ENCODE measurements at places on chromosomes 1 and 21.

- no peak for DNase-seq
These were observed 669.8 kb upstream of the ADAMTS5 start for GRCh38 chr21:27636656-27637055.

DNA sequence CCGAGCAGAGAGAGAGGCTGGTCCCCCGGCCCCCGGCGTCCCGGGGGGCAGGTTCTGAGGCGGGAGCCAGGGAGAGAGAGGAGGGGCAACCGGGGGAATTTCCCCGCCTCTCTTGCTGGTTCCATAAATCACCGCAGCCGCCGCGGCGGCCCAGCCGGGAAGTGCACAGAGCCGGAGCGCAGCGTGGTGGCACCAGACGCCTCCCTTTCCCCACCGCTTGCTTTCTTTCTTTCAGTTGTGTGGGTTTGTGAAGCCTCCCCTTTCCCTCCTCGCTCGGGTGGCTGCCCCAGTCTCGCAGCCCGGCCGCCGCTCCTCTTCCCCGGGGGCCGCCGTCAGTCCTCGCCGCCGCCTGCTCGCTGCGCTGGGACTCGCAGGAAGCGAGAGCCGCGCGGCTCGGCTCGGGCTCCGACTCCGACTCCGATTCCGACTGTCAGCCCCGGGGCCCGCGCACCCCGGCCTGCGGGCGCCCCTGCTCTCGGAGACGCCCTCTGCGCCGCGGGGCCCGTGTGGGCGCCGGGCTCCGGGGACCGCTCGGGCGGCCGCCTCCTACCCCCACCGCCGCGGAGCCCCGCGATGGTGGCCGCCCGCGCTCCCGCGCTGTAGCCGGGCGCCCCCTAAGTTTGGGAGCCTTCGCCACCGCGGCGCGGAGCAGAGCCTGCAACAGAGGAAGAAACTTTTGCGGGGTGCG, at the start of gene CACHD1:
Gene CACHD1 (plus strand): TSS at position 153 of the 688 bp plus-strand sequence. CDS start 616 bp downstream, outside the sequence.
- DNase-seq, result peak; percentile 59

DNA sequence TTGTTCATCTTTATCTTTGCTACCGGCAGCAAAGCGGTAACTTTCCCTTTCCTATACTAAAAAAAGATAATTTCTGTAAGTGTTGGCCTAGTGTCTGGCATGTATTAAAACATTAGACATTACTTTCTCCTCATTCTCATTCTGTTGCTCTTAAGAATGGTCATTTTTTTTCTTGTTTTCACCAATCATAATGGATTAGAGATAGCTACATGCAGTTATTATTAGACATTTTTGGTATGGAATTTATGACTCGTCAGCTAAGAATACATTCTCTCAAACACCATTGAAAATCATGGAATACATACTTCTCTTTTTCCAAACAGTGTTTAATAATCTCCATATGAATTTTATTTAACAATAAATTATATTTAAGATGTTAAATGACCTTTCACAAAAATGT, 1154.6 kb downstream of the BRINP3 start:
- peak; percentile 31 for DNase-seq

- DNase-seq, result no peak
These were observed 678 bp downstream of the TTC39A start for GRCh38 chr1:51329443-51330325.

DNA sequence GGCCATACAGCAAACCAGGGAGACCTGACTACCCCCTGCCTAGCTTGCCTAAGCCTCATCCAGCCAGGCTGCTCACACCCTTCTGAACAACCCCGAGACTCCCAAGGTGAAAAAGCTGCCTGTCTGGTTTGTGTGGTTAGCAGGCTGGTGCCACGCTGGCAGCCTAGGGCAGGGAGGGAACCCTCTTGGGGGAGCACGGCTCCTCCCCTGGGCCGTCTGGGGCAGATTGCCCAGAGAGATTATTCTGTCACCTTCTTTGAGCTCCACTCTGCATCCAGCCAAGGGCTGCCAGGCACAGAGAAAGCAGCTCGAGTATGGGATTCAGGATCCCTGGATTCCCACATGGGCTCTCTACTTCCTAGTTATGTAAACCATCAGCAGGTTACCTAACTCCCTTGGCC, 27.5 kb upstream of the TCEA3 start:
- peak; percentile 81 for DNase-seq

DNA sequence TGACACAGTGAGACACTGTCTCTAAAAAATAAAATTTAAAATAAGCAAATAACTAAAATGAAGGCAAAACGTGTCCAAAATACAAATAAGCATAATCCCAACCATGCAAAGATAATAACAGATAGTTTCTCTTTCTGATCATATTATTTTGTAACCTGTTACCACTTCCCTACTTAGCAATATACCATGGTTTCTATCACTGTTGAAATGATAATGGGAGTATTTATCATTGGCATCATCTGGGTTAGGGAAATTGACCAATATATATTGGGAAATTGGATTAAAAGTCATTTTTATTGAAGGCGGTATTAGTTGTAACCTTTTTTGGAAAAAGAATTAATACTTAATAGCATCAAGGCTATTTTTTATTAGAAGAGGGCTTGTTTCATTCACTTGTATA, 47.0 kb downstream of the USP25 start:
- no peak for DNase-seq

GRCh38 chr1:160838888-160839287, 23.8 kb downstream of the CD244 start:
- DNase-seq, result no peak

GRCh38 chr1:86858524-86859261, 55.2 kb downstream of the SELENOF start:
- DNase-seq, result no peak

GRCh38 chr1:154489695-154490274, 12.2 kb upstream of the TDRD10 start:
- DNase-seq, result no peak

- peak; percentile 51 for DNase-seq
These were observed 810.6 kb upstream of the ADGRL4 start for GRCh38 chr1:79817031-79817560.

DNA sequence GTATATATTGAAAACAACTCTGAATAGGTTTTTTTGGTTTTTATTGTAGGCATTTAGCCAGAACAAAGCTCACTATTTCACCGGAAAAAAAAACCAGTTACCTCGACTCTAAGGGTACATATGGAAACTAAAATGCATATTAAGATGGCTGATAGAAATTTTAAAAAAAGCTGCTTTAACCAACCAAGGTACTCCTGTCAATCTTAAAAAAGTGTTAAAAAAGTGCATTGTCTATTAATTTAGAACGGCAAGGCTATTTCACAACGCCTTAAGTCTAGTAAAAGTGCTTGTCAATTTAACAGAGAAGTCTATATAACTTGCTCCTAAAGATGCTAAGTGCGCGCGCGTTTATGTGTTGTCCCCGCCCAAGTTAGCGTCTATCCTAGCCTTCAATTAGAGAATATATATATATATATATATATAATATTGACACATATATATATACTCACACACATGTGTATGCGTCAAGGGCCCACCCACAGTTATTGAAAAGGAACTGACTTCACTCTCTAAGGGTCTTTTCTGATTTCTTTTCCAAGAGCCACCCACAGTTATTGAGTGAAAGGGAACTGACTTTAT, 934 bp downstream of the ASPM start:
- no peak for DNase-seq

- no peak for DNase-seq
These were observed 43.6 kb upstream of the MTF1 start for GRCh38 chr1:37902983-37903382.

GRCh38 chr21:43268086-43268803, 99.4 kb downstream of the CRYAA start:
- no peak for DNase-seq

- DNase-seq, result no peak
These were observed 9.8 kb upstream of the FCGR2A start for GRCh38 chr1:161495490-161495889.

DNA sequence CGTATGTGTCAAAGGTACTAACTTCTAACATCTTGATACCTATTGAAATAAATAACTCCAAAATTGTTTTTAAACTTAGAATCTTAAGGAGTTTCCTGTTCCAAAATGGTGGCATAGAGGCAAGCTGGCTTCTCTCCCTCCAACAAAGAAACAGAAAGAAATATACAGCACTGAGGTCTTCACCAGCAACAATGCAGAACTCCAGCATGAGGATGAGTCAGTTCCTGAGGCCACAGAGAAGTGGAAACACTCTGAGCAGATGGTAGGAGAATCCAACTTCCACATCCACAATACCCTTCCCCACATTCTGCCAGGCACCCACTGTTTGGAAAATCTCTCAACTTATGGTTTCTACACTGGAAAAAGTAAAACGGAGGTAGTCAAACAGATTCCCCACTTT, 12.2 kb upstream of the PPIH start:
- no peak for DNase-seq

GRCh38 chr1:246497331-246497915, 9.7 kb downstream of the SMYD3 start:
- peak; percentile 72 for DNase-seq

DNA sequence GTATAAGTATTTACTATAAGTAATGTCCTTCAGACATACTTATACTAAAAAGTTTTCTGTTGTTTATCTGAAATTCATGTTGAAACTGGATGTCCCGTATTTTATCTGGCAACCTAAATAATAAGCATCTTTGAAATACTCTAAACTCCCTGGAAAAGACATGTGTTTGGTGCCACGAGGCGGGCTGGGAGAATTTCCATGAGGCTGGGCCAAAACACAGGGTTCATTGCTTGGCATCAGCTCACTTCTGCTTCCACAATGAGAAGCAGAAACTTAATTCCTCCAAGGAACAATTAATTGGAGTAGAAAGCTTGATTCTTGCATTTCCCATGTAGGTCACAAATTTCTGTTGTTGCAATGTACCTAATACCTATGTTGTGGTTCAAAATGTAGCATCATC, 110.2 kb downstream of the PSMG1 start:
- no peak for DNase-seq

DNA sequence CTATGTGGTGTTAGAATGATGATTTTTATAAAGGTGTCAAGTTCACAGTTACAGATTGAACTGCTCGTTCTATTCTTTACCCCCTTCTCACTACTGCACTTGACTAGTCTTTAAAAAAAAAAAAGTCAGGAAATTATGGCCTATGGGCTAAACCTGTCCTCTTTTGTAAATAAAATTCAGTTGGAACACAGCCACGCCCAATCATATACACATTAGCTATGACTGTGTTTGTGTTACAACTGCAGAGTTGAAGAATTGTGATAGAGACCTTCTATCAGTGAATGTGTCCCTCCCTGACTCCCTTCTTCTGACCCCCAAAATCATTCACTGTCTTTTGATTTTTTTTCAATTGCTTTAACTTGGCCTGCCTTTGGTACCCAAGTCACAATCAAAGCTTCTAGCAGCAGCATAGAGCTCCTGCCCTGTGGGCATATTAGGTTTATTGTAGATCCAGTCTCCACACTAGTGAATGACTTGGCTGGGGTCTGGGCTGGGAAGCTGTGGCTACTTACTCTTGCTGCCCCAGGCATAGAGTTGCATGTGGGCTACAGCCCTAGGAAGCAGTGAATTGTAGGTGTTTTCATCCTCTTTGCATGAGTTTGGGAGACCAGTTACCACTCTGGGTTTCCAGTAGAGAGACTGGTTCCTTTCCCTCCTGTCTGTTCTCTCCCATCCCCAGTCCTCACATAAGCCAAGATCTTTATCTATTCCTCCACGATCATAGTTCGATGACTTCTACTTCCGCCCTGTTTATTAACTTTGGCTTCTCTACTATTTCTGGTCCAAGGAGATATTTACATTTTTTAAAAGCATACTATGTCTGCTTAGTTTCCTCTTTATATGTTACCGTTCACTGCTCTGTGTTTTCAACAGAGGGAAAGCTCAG, 249.9 kb downstream of the FMN2 start:
- no peak for DNase-seq

- no peak for DNase-seq
These were observed 30.5 kb upstream of the BTG2 start for GRCh38 chr1:203274603-203275381.

GRCh38 chr1:198167436-198167934, 10.7 kb downstream of the NEK7 start:
- peak; percentile 61 for DNase-seq

- DNase-seq, result no peak
These were observed 124.5 kb downstream of the ATF6 start for GRCh38 chr1:161890574-161890973.

GRCh38 chr1:198201956-198202784, 45.4 kb downstream of the NEK7 start:
- no peak for DNase-seq

GRCh38 chr1:71676979-71677925, 596.4 kb upstream of the ZRANB2 start:
- DNase-seq, result no peak

DNA sequence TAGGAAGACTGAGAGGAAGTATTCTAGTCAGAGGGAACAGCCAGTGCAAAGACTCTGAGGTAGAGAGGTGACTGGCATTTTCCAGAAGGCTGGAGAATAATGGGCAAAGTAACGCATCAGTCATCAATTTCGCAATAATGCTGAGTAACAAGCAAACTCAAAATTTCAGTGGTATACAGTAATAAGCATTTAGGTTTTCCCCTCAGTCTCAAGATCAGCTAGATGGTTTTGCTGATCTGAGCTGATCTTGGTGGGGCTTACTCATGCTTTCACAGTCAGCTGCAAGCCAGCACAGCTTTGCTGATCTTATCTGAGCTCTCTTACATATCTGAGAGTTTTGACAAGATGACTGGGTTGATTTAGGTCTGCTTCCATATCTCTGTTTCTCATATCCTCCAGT, 108.7 kb downstream of the TSEN15 start:
- peak; percentile 99 for DNase-seq

DNA sequence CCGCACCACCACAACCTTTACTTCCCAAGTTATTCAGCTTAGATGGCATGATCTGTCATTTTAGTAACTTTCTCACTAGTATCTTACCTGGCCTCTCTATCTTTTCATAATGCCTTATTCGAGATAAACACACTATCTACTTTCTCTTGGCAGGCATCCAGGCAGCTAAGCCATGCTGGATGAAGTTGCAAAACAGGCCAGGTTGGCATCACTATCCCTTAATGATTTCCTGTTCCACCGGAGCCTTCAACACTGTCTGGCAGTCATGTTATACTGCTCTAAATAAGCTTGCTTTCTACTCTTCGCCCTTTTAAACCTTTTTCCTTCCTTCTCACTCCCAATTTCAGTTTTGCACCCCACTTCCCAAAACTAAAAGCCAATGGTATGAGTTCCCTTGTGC, 12.0 kb upstream of the KCNH1 start:
- DNase-seq, result peak; percentile 15

GRCh38 chr21:32256873-32257620, 21.8 kb downstream of the MIS18A start:
- peak; percentile 88 for DNase-seq

DNA sequence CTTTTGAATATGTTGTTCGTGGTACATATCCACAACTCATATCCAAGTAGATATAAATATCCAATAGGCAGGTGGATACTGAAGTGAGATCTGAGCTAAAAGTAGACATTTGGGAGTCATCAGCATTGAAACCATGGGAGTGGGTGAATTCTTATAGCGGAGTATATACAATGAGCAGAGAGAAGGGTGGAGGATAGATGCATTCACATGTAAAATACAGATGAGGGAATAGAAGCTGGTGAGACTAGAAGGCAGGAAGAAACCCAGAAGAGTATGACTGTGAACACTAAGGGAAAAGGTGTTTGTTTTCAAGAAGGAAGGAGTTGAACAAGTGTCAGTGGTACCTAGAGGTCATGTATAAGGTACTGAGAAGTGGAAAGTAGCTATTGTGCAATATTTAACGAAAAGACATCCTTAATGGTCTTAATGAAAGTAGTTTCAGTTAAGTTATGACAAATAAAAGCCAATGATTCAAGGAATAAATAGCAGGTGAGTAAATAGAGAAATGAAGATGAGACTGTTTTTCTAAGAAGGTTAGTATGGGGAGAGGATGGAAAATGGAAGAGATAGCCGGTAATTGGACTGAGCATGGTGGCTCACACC, 181.6 kb upstream of the CACYBP start:
- DNase-seq, result no peak
